Activated B cell treated with CpG ODN at 0.5 μM for 24 hours (primary cell): ENCODE measurements at places on chromosomes 12 and 14. TPM values are rescaled to one million over a fixed set of nuclear protein-coding genes. Genes with fewer than 3 reads are reported as not detected.

GRCh38 chr12:53451661-53452158 lies at the start of gene PCBP2:
TSS of gene PCBP2 (plus strand) at chr12:53452102. CDS start at chr12:53454801, 2,699 bp downstream.
- H3K27me3 ChIP-seq: no peaks in the 10 kb centered on the region
- peaks cover 30% of the 10 kb centered on the region for H3K4me1 ChIP-seq
- peak within 1 kb of the TSS; percentile 99 for H3K4me3 ChIP-seq
- peak within 1 kb of the TSS; percentile 99 for H3K27ac ChIP-seq
- DNase-seq: peak; percentile 92

Gene EID3
- 6.2 TPM in 2 replicates for total RNA-seq

Gene FRS2
- total RNA-seq: 23.2 and 23.8 TPM in 2 replicates

Gene OS9
- total RNA-seq: 166 TPM in 2 replicates

GRCh38 chr14:105420101-105420973 lies 710 bp downstream of the MTA1 start:
- H3K27ac ChIP-seq: peak overlapping the region; percentile 56
- no peaks in the 10 kb centered on the region for H3K27me3 ChIP-seq
- H3K4me1 ChIP-seq: peaks cover 27% of the 10 kb centered on the region
- peaks cover 4% of the 10 kb centered on the region for H3K36me3 ChIP-seq
- H3K4me3 ChIP-seq: peak overlapping the region; percentile 86

DNA sequence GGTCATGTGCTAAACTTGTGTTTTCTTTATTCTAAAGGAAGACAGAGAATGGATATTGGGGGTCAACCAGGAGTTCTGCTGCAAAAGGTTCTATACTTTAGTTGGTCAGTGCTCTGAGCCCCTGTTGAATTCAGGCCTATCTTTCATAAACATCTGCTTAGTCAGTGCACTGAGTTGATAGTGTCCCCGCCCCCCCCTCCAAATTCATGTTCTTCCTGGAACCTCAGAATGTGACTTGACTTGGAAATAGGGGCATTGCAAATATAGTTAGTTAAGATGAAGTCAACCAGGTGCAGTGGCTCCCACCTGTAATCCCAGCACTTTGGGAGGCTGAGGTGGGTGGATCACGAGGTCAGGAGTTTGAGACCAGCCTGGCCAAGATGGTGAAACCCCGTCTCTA lies 23.3 kb downstream of the CHST11 start:
- H3K27ac ChIP-seq: peak overlapping the region; percentile 53
- no peaks in the 10 kb centered on the region for H3K27me3 ChIP-seq
- DNase-seq: no peak
- no peak overlapping the region for H3K4me3 ChIP-seq

Gene FZD10
- not detected in 2 replicates for total RNA-seq

Gene LIN7A
- total RNA-seq: not detected in 2 replicates

GRCh38 chr14:50559990-50560930 lies at the start of gene ATL1:
TSS of gene ATL1 (plus strand) at chr14:50560145. CDS start at chr14:50560266, 121 bp downstream.
- no peak within 1 kb of the TSS for H3K27ac ChIP-seq
- H3K4me3 ChIP-seq: peak within 1 kb of the TSS; percentile 80
- H3K36me3 ChIP-seq: no peaks in the 10 kb centered on the region
- peaks cover 36% of the 10 kb centered on the region for H3K27me3 ChIP-seq

DNA sequence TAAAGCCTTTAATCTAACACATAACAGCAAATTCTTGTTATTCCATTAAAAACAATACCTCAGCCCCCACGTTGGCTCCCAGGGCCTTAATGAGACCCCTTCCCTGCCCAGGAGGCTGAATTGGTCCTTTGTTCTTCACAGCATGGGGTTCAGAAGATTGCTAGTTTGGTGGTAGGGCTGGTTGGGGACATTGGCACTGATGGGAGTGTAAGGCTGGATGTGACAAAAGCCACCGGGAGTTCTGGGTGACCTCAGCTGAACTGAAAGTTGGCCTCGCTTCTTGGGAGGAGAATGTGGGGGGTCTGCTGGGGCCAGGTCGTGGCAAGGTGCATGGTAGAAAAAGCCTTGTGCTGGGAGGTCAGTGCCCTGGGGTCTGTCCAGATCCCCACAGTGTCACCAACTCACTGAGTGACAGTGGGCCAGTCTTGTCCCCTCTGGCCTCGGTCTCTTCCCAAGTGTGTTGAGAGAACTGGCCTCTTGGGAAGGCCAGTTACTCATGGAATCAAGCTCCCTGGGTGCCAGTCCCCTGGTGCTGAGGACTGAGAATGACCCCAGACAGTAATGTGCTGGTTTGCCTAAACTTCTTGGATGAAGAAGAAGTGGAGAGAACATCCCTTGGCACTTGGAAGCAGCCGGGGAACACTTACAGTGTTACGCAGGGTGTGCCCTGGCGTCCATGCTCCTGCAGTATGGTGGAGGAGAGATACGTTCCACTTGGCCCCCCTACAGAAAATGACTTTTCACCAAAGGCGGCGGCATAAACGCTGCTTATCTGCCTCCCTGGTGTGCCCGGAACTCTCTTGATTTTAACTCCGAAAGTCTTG lies 283.7 kb upstream of the RTL1 start:
- H3K4me1 ChIP-seq: no peaks in the 10 kb centered on the region
- DNase-seq: no peak
- H3K27me3 ChIP-seq: no peaks in the 10 kb centered on the region
- H3K4me3 ChIP-seq: no peak overlapping the region
- H3K36me3 ChIP-seq: no peaks in the 10 kb centered on the region

DNA sequence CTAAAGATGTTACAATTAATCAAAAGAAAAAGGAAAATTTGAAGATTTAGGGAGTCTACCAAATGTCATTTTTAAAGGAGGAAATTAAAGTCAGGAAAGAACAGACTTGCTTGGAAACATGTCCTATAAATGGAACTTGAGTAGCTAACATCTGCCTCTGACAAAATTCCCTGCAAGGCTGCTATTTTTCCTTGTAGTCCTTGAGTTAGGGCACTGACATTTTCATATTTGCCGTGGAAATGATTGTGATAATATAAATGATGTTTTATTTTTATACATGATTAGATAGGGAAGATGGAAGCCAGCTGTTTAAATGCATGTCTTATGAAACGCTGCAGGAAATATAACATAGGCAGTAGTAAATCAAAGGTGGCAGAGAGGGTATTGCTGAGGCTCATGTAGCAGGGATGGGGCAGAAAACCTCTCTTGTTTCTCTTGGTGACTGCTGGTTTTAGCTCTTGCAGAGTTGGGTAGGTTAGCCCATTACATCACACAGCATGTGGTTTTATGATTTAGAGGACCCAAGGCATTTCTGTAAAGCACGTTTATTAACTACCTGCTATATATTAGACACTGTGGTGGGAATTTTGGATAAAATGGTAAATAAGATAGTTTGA lies 21.7 kb downstream of the NUBPL start:
- H3K27ac ChIP-seq: no peak overlapping the region
- peaks cover 4% of the 10 kb centered on the region for H3K4me1 ChIP-seq
- H3K36me3 ChIP-seq: peaks cover 17% of the 10 kb centered on the region
- DNase-seq: no peak
- no peaks in the 10 kb centered on the region for H3K27me3 ChIP-seq

- H3K36me3 ChIP-seq: no peaks in the 10 kb centered on the region
- no peak overlapping the region for H3K27ac ChIP-seq
- H3K4me1 ChIP-seq: peaks cover 14% of the 10 kb centered on the region
- peak; percentile 31 for DNase-seq
Measured at GRCh38 chr14:64760146-64760755, 56.0 kb downstream of the PLEKHG3 start.

- H3K27me3 ChIP-seq: no peaks in the 10 kb centered on the region
- no peak for DNase-seq
- H3K4me3 ChIP-seq: no peak overlapping the region
Measured at GRCh38 chr12:55733021-55733555, 4.3 kb upstream of the CD63 start.

DNA sequence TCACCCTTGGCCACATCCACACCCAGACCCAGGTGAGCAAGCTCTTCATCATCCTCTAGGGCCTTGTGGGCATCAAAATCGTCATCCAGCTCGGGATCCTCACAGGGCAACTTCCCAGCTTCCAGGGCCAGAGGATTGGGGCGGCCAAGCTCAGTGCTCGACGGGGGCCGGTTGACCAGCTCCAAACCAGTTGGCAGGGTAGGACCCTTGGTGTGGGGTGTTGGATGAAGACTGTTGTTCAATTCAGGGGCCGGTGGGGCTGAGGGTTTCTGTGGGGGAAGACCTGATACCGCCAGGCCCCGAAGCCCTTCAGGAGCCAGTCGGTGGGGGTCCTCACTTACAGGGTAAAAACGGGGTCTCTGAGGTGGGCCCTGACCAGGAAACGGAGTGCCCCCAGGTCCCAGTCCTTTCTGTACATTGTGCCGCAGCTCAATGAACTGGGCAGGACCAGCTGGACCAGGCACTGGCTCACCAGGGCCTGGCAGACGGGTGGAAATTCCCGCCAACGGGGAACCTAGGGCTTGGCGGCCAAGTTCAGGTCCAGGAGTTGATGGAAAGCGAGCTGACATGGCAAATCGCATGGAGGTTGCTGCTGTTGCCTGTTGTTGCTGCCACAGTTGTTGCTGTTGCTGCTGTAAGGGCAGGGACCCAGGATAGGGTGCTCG lies 19.8 kb upstream of the PRKAG1 start:
- H3K4me1 ChIP-seq: no peaks in the 10 kb centered on the region
- no peak for DNase-seq
- no peak overlapping the region for H3K4me3 ChIP-seq
- H3K27ac ChIP-seq: no peak overlapping the region

Gene BCL7A
- total RNA-seq: 38.6 and 41.4 TPM in 2 replicates

DNA sequence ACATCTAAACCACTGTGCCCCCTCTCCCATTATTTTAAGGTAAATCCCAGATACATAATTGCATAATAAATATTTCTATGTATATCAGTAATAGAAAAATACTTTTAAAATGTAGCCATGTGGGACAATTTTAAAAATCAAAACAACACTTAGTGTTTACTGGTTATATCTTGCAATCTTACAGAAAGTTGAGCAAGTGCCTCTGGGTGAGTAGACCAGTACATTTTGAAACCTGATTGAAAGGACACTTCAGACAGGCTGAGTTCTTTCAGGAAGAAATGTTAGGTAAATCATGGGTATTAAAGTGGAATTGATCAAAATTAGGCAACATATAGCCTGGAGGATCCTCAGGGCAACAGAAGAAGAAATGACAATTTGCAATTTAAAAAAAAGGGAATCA lies 7.2 kb downstream of the SLC38A4 start:
- H3K36me3 ChIP-seq: no peaks in the 10 kb centered on the region
- H3K4me3 ChIP-seq: no peak overlapping the region
- peaks cover 23% of the 10 kb centered on the region for H3K27me3 ChIP-seq
- H3K4me1 ChIP-seq: no peaks in the 10 kb centered on the region
- DNase-seq: no peak

Gene CFAP54
- 0.44 and 0.64 TPM in 2 replicates for total RNA-seq

GRCh38 chr12:17304503-17305347 lies 698.8 kb upstream of the LMO3 start:
- H3K4me1 ChIP-seq: no peaks in the 10 kb centered on the region
- H3K4me3 ChIP-seq: no peak overlapping the region
- no peak for DNase-seq
- no peaks in the 10 kb centered on the region for H3K27me3 ChIP-seq

Gene CMTM5
- total RNA-seq: not detected in 2 replicates

GRCh38 chr12:19457561-19457960 lies 18.3 kb downstream of the AEBP2 start:
- H3K4me3 ChIP-seq: no peak overlapping the region
- peaks cover 16% of the 10 kb centered on the region for H3K36me3 ChIP-seq
- H3K27me3 ChIP-seq: no peaks in the 10 kb centered on the region
- H3K4me1 ChIP-seq: peaks cover 70% of the 10 kb centered on the region

Gene PRB2
- not detected in 2 replicates for total RNA-seq

GRCh38 chr14:50530358-50530757 lies 2.0 kb downstream of the MAP4K5 start:
- H3K27me3 ChIP-seq: no peaks in the 10 kb centered on the region
- peaks cover 11% of the 10 kb centered on the region for H3K36me3 ChIP-seq
- DNase-seq: no peak
- H3K4me3 ChIP-seq: peak overlapping the region; percentile 84
- peaks cover 53% of the 10 kb centered on the region for H3K4me1 ChIP-seq
- no peak overlapping the region for H3K27ac ChIP-seq

DNA sequence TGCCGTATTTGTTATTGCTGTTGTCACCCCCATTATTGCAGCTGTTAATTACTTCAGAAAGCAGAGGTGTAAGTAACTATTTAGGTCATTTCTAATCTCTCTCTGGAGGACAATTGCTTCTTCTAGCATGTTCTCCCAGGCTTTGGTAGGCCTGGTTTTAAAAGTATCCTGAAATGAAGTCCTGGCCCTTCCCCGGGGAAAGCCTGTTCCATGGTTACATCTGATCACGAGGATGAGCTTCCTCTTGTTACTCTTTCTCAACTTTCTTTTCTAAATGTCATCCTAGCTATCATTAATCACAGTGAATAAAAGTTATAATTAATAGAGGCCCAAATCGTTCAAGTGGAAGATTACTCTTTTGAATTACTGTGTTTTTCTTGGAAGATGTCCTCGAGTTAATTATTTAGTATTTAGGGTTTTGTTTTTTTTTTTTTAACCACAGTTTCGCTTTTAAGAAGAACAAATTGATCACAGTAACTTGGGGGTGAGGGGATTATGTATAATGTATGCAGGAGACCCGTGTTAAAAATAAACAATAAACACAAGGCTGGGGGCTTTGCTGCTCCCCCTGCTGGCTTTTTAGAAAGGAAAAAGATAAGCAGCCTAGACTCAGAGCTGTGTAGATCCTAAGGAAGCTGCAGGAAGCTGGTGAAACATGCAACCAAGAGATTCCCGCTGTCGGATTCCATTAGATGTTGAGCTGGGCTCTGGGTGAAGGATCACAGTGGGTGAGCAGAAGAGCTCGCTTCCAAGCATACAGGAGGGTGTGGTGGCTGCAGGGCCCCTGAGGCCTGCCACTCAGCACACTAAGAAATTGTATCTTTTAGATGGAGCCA lies 420.1 kb downstream of the FUT8 start:
- H3K36me3 ChIP-seq: no peaks in the 10 kb centered on the region
- no peak overlapping the region for H3K27ac ChIP-seq
- no peak for DNase-seq
- H3K4me3 ChIP-seq: no peak overlapping the region

Gene HOXC12
- total RNA-seq: not detected in 2 replicates

Gene PZP
- not detected in 2 replicates for total RNA-seq

Gene BCAT1
- total RNA-seq: 69.6 and 69.8 TPM in 2 replicates

Gene HOXC13
- not detected in 2 replicates for total RNA-seq

- no peak overlapping the region for H3K27ac ChIP-seq
- H3K27me3 ChIP-seq: peaks cover 37% of the 10 kb centered on the region
- H3K36me3 ChIP-seq: no peaks in the 10 kb centered on the region
- DNase-seq: peak; percentile 54
- peaks cover 36% of the 10 kb centered on the region for H3K4me1 ChIP-seq
- H3K4me3 ChIP-seq: peak overlapping the region; percentile 69
Measured at GRCh38 chr12:54304187-54304810, 3.5 kb upstream of the NFE2 start.

DNA sequence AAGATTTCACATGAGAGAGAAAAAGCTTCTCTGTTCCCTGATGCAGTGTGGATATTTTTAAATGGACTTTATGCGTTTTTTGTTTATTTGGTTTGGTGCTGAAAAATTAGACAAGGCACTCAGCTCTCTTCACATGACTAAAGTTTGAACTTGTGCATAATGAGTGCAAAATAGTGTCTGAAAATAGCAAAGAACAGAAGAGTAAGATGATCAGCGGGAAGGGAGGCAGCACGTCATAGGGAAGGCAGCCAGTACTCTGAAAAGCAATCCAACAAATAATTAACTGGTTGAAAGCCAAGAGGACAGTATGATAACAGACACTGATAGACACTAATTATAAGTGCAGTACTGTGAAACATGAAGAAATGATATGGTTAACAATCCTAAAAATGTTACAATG lies 46.6 kb upstream of the CDKN3 start:
- no peak for DNase-seq
- H3K4me1 ChIP-seq: no peaks in the 10 kb centered on the region
- H3K36me3 ChIP-seq: no peaks in the 10 kb centered on the region
- no peak overlapping the region for H3K4me3 ChIP-seq
- H3K27ac ChIP-seq: no peak overlapping the region

Gene PARP11
- 21.4 and 27.2 TPM in 2 replicates for total RNA-seq

Gene TSHR
- 0.17 TPM in 1 of 2 replicates, not detected in the other for total RNA-seq

Gene BTG1
- 423 and 429 TPM in 2 replicates for total RNA-seq
